ENCODE measurements at places on chromosomes 2 and 18.
A peak's percentile ranks its signal among the peaks of the same experiment; 100 is the strongest.

DNA sequence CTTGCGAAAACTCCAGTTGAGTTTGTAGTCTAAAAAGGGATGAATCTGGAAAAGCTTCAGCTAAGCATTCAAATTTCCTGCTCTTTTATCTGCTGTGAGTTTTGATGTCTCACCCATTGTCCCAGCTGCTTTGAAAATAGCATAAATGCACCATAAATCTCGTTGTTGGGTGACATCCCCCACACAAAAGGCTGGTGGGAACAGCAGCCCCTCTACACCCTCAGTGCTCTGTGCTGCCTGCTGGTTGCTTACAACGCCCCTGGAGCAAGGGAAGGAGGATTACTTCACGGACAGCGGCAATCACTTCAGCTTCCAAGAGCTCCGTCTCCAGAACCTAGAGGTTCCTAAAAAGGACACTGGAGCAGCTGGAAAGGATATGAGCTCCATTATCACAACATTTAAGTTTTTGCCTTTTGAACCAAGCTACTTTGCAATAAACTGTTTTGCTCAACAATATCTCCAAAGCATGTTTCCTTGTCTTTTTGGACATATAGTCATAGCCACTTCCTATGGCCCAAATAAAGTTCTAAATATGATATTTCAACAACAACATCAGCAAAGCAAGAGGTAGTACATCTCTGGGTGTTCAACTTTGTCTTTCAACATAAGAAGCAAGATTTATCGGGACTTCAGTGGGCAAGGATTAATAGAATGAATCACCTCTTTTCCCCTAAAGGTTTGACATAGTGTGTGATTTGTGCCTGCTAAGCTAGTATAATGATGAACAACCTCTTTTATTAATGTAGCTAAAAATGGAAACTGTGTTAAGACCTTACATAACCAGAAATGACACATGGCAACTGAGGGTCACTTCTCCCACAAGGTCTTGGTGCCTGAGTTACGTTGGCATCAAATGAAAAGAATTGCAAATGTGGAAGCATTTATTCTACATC, 413.5 kb downstream of the TXNL1 start:
- no peak for DNase-seq

- no peak for DNase-seq
These were observed 190.0 kb upstream of the SESTD1 start for GRCh38 chr2:179454443-179455171.

DNA sequence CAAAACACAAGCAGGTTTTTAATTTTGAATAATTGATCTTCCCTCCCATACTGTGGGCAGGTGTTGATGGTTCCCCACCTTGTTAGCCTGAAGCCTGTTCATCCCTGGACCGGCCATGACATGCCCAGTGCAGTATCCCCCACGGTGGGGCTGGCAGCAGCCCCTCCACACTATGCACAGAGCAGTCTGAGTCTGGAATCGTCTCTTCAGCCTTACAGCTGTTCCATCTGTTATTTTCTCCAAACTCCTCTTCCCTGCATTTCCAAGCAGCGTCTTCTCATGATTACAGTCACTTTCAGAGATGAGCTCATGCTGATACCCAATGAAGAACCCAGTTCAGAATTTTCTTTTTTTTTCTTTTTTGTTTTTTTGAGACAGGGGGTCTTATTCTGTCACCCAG, 68.2 kb downstream of the ADI1 start:
- DNase-seq = no peak

GRCh38 chr18:48669991-48670750, 131.3 kb downstream of the CTIF start:
- DNase-seq = no peak

DNA sequence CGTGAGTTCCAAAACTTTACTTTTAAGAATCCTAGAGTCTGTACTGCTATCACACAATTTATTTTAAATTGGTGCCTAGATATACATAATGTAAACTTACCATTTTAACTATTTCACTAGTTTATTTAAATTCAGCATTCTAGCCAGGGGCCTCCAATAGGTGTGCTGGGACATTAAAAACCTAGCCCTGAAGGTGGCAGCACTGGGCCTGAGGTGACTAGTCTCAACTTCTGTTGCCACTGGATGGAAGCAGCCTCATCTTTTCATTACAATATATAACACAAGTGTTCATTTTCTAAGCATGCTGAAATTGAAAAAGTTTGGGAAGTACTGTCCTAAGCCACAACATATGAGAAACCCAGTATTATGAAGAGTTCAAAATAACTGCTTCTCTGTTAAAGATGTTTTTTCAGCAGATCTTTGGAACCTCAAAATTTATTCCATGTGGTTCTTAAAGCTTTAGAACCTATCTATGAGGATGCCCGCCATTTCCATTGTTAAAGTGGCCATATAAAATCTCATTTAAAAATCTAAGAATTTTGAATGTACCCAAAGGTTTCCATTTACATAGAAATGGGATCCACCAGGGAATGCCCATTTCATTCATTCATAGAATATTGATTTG, 2.9 kb upstream of the RBBP8 start:
- DNase-seq = peak; percentile 28

DNA sequence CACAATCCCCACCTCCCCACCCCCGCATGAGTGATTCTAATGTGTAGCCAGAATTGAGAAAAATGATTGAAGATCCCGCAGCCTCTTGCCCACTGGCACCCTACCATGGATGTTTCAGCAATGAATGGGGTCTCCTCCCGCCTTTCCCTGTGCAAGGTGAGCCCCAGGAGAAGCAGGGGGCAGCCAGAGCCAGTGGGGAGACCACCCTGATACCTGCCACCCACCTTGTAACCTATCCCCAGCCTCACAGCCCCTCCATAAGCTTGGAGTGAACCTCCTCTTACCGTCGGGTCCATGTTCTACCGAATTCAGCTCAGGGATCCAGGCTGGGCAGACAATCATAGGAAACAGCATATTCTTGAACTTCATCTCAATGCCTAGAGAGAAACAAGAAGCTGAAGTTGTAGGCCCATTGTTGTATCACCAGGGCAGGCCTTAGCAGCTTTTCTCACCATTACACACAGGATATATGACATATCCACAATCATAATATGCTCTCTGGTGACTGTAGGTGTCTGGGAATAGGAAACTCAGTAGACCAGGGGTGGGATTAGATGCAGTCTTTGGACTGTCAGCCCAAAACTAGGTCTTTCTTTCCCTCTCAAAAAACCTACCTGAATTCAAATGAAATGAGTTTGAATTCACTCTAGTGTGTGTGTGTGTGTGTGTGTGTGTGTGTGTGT, 30.9 kb downstream of the XDH start:
- DNase-seq = no peak

DNA sequence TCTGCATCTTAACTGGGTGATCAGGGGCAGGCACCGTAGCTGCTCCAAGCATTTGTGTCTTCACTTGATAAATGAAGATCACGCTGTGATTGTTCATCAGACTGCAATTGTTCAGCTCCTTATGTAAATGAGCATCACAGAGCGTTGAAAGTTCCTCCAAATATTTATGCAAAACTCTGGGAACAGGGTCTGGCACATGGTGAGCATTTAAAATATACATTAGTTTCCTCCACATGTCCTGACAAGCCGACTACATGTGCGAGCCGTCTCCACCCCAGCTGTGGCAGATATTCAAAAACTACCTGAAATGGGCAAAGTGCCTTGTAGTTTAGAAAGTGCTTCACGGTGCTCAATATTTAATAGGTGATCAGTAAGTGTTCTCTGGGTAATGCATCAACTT, 175.1 kb upstream of the ID2 start:
- DNase-seq = no peak

DNA sequence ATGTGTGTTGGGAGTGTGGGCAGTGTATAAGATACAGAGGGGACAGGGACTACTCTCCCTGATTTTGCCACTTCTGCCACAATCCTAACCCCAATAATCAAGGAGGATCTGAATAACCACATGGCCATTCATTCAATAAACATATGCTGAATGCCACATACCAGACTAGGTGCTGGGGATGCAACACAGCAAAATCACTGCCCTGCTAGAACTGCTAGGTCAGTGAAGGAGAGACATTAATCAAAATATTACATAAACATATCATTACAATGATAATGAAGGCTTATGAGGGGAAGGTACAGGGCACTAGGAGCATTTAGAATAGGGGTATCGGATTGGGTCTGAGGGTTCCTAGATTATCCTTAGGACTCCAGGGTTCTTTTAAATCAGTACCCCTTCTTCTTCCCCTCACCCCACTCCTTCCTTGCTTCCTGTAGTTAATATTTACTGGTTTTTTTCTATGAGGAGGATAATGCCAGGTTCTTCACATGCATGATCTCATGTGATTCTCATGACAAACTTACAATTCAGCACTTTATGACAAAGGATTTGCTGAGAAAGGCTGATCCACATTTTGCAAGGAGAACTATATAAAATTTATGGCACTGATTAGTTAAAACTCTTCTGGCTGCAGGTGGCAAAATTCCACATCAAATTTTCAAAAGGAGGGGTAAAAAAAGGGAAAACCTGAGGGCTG, 56.4 kb upstream of the PCBP1 start:
- DNase-seq = no peak

DNA sequence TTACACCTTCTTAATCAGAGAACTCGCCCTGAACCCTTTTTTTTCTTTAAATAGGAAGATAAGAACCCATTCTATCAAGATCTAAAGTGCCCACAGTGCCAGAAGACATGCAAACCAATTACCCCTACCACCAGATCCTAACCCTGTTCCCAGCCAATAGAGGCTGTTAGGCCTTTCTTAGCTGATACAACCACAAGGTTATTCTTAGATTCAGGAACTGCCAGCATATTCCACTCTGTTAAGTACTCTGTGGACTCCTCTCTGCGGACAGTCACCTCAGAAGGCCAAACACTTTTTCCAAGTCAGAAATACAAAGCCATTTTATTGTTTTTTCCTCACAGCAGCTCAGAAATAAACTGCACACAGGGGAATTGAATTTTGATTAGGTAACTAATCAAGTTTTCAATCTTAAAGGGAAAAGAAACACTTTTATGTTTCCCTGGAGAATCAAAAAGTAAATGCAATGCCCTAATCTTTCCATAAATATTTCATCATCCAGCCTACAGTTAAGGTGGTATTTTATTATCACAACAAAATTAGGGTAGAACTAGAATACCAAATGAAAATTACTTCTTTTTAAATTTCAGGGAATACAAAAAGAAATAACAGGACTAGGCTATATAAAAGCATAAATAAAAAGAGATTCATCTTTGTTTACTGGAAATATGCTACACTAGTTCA, 111.4 kb downstream of the NBAS start:
- no peak for DNase-seq

DNA sequence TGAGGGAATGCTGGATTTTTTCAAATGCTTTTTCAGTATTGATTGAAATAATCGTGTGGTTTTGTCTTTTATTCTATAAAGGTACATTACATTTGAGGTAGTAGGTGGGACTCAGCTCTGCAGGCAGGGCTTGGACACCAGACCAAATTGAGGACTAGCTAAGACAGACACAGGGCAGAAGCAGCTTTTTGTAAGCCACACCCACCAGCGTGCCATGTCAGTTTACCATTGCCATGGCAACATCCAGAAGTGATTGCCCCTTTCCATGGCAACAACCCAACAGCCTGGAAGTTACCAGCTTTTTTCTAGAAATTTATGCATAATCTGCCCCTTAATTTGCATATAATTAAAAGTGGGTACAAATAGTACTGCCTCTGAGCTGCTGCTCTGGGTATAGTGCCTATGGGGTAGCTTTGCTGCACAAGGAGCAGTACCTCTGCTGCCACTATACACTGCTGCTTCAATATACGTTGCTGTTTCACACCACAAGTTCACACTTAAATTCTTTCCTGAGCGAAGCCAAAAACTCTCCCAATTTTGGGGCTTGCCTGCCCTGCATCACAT, 23.6 kb upstream of the VWA3B start:
- DNase-seq = no peak

DNA sequence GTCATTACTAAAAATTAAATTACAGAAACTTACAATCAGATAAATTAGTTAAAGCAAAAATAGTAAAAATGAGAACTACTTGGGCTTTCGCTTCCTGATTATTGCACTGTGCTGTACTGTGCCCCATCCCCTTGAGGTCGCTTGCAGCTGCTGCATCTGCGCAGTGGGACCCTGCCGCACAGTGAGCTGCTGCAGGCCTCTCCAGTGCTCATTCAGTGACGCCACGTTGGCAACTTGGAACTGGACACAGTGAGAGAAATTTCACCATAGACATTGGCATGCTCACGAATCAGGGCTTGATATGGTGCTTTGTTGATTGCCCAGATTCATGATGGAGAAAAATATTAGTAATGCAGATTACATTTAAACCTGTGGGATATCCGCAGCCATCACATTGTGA, 290.8 kb upstream of the MYT1L start:
- DNase-seq = no peak

DNA sequence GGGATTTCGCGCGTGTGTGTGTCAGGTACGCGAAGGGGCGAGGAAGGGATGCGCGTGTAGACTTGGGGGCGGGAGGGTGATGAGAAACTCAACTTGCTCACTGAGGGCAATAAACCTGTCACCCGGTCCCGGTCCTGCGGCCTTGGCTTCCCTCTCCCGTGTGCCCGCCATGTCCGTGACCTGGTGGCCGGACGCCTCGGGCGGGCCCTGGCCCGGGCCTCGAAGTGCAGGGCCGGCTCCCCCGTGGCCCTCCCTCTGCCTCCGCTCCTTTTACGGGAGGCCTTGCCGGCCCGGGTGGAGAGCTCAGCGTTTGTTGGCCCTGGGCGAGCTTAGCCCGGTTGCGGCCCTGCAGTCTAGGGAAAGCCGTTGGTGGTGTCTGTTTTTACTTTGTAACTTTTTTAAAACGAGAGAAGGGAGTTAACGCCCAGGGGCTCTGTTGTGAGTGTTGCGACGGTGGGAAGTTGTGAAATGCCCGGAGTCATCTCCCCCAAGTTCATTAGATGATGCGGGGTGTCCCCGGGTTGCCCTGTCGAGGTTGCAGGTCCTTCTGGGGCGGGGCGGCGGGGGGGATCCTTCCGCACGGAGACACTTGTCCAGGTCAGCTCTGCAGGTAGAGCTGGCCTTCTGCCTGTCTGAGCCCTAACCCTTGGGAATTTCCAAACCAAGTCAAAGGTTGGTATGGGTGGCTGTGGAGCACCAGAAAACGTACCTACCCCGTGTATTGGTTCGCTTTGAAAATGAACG, 883 bp downstream of the SMCHD1 start:
- DNase-seq = no peak

GRCh38 chr18:36419900-36420531, 122.5 kb downstream of the FHOD3 start:
- DNase-seq = no peak

- DNase-seq = no peak
These were observed 43.4 kb upstream of the TPO start for GRCh38 chr2:1369905-1370304.

DNA sequence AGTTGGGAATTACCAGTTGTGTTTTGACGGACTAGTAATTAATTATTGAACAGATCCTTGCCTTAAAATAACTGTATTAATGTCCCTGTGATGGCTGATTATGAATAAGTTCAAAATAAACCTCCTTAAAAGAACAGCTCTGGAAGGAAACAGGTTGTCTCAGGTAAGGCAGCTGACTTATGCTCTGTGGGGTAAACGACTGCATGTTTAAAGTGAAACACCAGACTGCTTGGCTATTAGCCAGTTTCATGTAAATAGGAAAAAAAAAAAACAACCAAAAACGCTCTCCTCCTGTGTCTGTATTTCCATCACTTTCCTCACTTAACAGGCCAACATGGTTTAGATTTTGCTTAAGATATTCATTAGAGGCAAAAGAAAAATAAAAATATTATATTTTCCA, 243.6 kb downstream of the TMEM182 start:
- no peak for DNase-seq

Measured in D721Med (cell line).